Right ventricle myocardium inferior (tissue), 1 donor: ENCODE measurements at places on chromosomes 6 and 20. TPM values are rescaled to one million over a fixed set of nuclear protein-coding genes. Genes with fewer than 3 reads are reported as not detected.

The RNF114 gene
- 47.6 TPM for total RNA-seq

The MYMX gene
- total RNA-seq, result not detected

The PRKN gene
- 19.5 TPM for total RNA-seq

The SOX18 gene
- total RNA-seq, result 38.4 TPM

The NHSL1 gene
- total RNA-seq, result 56.6 TPM

The PLCB1 gene
- total RNA-seq, result 7.2 TPM

The GLP1R gene
- 6.8 TPM for total RNA-seq

The TXNDC5 gene
- total RNA-seq, result 42.0 TPM

The TCP1 gene
- total RNA-seq, result 170 TPM

The EMILIN3 gene
- total RNA-seq, result 6.6 TPM

The MUC21 gene
- not detected for total RNA-seq

The MUCL3 gene
- total RNA-seq, result not detected

The CCDC170 gene
- total RNA-seq, result 0.38 TPM

The NFYA gene
- 9.8 TPM for total RNA-seq

The SCRT2 gene
- total RNA-seq, result not detected

The SLC52A3 gene
- 2.7 TPM for total RNA-seq

The AIG1 gene
- 71.6 TPM for total RNA-seq

The TP53TG5 gene
- 0.73 TPM for total RNA-seq

The TPX2 gene
- 1.2 TPM for total RNA-seq

The ANGPT4 gene
- 0.05 TPM for total RNA-seq

The SCGN gene
- total RNA-seq, result 1.2 TPM

The MTCH1 gene
- 220 TPM for total RNA-seq

The PKIB gene
- not detected for total RNA-seq

The BPIFB3 gene
- total RNA-seq, result not detected

The JAG1 gene
- total RNA-seq, result 24.4 TPM

The PGC gene
- not detected for total RNA-seq

The ABHD16B gene
- not detected for total RNA-seq

The EFCAB8 gene
- total RNA-seq, result 0.43 TPM

The OLIG3 gene
- not detected for total RNA-seq

The SYNJ2 gene
- total RNA-seq, result 15.0 TPM
